ENCODE measurements at places on chromosomes 12 and 14.
A peak's percentile ranks its signal among the peaks of the same experiment; 100 is the strongest.

- no peak for DNase-seq
Measured at GRCh38 chr14:72646861-72647528, 246.9 kb downstream of the DPF3 start.

DNA sequence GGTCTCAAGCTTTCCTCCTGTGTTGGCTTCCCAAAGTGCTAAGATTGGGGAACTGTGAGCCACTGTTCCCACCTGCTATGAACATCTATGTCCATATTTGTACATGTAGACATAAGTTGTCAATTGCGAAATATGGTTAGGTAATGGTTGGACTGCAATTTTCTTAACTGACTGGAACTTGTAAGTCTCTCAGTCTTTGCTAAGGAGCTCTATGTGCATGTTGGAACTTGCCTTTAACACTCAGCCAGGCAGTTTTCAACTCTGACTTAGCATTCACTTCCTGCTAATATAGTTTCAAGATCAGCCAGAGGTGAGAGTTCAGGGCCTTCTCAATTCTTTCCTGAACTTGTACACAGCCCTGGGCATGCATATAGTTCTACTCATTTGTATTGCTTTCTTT, 44.5 kb upstream of the EEA1 start:
- peak; percentile 61 for DNase-seq

DNA sequence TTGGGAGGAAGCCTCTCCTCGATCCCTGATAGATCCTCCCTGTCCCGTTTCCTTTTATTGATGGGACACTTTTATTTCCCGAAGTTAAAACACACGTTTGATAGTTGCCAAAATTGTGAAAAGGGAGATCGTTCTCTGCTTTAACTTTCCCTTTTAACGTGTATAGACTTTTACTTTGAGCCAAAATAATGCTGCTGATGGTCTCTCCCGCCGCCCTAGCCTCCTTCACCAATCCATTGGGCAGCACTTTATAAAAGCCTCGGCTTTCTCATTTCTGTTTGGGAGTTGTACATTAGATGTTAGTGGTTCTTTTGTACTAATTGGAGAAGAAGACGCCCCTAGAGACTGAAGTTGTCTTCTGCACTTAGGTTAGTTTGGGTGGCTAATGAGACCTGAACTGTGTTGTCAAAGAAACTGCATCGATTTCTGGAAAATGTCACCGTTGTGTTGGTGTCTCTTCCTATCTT, 1.4 kb downstream of the TMTC2 start:
- peak; percentile 18 for DNase-seq

GRCh38 chr12:47343684-47344567, 264.2 kb upstream of the AMIGO2 start:
- DNase-seq, result peak; percentile 7

GRCh38 chr12:89568484-89568883, 42.6 kb upstream of the POC1B start:
- DNase-seq, result no peak

DNA sequence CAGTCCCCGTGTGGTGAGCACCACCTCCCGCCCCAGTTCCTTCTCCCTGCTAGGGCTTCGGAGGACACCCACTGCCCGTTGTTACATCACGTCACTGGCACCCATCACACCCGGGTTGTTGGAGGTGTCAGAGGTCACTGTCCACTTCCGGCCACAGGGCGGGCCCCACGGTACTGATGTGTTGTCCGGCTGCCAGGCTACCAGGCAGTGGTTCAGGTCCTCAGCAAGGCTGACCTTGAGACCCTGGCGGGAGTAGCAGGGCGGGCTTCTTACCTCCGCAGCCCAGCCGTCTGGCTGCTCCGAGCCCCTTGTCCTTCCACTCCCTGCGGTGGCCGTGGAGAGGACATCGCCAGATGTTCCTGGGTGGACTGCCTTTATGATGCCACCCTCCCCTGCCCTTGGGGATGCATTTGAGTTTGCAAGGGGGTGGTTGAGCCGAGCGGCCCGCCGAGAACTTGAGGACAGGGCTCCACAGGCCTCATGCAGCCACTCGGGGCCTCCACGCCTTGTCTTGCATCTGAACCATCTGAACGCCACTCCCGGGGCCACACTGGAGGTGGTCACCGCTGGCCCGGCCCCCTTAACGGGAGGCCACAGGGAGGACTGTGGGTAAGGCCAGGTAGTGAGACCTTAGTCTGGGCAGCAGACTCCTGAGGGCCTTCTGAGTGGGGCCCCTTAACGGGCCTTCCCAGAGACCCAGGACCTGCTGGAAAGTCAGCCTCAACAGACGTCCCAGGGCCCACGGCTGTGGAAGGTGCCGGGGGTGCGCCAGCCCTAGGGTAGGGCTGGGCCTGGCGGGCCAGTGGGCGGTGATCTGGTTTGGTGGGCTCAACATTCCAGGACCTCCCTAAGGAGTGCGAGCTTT, 27.1 kb upstream of the PLD4 start:
- no peak for DNase-seq

- no peak for DNase-seq
Measured at GRCh38 chr12:89490922-89491321, 33.7 kb downstream of the GALNT4 start.

DNA sequence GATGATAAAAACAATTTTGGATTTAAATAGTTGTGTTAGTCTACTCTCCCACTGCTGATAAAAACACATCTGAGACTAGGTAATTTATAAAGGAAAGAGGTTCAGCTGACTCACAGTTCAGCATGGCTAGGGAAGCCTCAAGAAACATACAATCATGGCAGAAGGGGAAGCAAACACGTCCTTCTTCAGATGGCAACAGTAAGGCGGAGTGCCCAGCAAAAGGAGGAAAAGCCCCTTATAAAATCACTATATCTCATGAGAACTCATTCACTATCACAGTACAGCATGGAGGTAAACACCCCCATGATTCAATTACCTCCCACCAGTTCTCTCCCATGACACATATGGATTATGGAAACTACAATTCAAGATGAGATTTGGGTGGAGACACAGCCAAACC, 632.1 kb downstream of the SLC16A7 start:
- DNase-seq, result no peak

GRCh38 chr12:3250576-3250975, 173.4 kb downstream of the TSPAN9 start:
- no peak for DNase-seq

DNA sequence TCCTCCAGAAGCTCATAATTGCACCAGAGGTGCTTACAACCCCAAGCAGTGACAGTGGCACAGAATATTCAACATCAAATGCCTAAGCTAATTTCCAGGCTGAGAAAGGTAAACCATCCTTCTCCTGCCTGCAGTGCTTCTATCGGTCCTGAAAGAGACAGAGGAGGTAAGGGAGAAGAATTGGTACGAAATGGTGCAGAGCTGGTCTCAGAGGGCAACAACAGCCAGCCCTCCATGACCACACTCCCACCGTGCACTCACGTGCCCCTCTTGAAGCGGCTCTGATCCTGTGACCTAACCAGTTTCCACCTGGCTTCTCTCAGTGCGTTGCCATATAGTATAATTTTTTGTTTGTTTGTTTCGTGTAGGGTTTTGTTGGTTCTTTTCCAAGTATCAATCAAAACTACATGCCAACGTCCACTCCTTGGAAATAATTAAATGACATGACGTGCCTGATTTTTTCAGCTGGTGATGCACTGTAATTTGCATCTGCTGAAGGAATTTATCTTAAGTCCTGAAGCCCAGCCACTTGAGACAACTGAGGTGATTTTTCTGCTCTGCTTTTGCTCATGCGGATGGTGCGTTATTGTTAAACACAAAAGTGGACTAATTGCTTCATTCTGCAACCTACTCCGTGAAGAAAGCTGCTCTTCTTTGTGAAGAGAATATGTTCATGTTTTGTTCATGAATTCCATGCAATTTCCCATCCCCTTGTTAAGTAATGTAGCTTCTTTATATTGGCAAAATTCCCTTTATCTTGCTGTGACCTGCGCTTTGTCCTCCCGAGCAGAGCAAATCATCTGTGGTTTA, 1.3 kb upstream of the ATP2A2 start:
- no peak for DNase-seq

- no peak for DNase-seq
Measured at GRCh38 chr14:99753225-99754140, 39.7 kb upstream of the EML1 start.

- no peak for DNase-seq
Measured at GRCh38 chr14:79179985-79180384, 1009.8 kb downstream of the NRXN3 start.

DNA sequence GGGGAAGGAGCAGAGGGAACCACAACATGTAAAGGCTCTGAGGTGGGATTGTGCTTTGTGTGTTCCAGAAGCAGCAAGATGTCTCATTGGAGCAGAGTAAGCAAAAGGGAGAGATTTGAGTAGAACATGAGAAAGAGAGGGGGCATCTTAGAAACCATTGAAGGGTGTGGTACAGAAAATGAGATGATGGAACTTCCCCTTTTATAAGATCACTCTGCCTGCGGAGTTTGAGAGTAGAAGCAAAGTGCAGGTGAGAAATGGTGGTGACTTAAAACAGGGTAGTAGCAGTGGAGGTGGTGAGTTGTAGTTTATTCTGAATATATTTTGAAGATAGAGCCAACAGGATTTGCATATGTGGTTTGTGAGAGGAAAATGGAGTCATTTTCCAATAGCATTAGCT, 56.0 kb downstream of the FBXO34 start:
- no peak for DNase-seq

GRCh38 chr12:90024262-90024661, 315.6 kb upstream of the ATP2B1 start:
- DNase-seq, result no peak

DNA sequence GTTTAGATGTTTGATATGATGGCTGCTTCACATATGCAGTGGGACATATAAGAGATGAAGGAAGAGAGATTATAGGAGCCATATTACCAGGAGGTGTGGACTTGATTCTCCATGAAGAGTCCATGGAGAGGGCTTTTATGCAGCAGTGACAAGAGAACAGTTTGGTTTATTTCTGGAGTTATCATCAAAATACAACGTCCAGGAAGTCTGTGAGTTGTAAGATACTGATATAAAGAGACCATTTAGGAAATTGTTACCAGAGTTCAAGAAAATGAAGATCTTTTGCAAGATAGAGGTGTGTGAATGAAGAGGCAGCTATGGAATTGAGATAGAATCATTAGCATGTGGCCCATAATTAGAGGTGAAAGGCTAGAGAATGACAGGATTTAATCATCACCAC, 431.7 kb downstream of the NPAS3 start:
- DNase-seq, result no peak

DNA sequence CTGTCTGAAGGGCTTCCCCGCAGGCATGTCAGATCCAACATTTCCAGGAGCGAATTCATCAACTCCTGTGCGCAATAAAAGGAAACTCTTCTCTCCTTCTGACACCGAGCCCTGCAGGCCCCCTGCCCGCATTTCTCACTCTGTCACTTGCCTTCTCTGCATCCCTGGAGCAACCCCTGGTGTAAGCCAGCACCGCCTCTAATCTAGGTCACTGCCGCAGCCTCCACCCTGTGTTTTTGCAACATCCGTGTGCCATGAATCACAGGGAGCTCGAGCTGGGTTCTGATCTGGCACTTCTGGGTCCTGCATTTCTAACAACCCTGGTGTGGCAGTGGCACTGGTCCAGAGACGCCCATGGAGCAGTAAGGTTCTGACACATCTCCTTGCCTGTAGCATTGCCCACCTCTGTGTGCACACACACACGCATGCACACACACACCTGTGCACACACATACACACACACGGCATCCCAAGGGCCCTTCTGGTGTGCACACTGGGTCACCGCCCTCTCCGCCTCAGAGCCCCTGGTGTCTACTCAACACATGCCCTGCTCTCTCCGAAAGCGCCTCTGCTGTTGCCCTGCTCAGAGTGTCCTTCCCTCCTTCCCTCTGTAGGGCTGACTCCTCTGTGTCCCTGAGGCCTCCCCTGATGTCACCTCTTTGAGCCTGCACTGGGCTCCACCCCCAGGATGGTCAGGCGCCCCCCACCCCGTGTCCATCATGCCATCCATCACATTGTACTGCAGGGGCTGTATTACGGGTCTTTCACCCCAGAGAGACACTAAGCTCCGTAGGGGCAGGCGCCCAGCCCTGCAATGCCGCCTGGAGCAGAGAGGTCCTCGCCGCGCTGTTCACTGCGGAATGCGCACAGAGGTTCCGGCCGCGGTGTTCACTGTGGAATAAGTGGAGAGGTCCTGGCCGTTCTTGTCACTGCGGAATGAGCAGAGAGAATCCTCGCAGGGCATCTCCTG, 111.4 kb upstream of the SFSWAP start:
- no peak for DNase-seq

- no peak for DNase-seq
Measured at GRCh38 chr14:105899657-105900397, 373.4 kb downstream of the TMEM121 start.

- DNase-seq, result no peak
Measured at GRCh38 chr14:29759521-29760340, 167.9 kb downstream of the PRKD1 start.

DNA sequence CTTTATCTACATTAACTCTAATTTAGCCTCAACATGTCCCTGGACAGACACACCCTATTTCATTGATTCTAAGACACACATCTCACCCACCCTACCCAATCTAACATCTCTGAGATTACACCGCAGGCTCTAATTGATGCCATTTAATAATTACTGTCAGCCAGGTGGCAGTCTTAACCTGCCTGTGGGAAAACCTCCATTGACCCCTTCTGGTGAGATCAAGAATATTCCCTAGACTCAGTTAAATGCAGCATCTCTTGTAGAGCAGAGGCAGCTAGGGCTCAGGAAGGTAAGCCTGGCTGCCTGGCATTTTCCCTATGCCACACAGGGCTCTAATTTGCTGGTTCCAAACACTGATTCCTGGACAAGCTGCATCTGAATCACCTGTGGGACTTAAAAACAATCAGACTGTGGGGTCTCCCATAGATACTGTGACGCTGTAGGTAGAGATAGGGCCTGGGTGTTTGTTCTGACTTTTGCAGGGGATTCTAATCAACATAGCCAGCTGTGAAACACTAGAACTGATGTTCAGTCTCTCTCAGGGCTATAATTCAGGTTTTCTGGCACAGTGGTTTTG, 14.3 kb downstream of the MCRS1 start:
- DNase-seq, result peak; percentile 53

DNA sequence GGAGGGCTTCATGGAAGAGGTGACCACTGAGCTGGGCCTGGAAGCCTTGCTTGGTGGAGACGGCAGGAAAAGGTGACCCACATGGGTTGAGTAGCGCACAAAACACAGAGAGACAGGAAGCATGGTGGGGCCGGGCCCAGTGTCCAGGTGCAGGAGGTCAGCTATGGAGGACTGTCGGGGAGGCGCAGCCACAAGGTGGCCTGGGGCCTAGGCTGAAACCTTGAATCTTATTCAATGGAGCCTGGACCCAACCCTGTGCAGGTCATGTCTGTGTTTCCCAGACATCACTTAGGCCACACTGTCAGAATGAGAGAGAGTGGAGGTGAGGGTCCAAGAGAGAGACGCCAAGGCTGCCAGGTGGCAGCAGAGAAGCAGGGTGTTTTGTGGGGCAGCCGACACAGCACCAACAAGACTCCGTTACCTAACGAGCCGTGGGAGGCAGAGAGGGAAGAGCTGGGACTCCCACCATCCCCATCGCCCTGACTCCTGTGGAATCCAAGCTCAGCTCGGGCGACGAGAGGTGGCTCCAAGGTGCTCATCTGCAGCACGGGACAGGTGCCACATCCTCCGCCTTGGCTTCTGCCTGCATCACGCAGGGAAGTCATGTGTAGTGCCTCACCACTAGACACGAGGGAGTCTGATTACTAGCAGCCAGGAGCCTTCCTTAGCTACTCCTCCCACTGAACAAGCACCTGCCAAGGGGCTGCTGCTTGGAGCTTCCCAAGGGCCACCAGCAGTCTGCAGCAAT, 38.7 kb downstream of the DEGS2 start:
- DNase-seq, result no peak

- no peak for DNase-seq
Measured at GRCh38 chr14:53516261-53516774, 363.2 kb upstream of the DDHD1 start.

GRCh38 chr12:92556141-92556540, 146.6 kb upstream of the PLEKHG7 start:
- DNase-seq, result no peak

GRCh38 chr14:41662780-41663472, 56.2 kb downstream of the LRFN5 start:
- DNase-seq, result peak; percentile 76

All from kidney tubule cell (primary cell).